ENCODE measurements at places on chromosomes 2 and 18. TPM values are rescaled to one million over a fixed set of nuclear protein-coding genes. Genes with fewer than 3 reads are reported as not detected.

GRCh38 chr2:60100034-60100433 is 453.4 kb downstream of the BCL11A start:
- no peak for DNase-seq

- no peak for DNase-seq
These were observed 174.4 kb upstream of the TCF4 start for GRCh38 chr18:55762424-55762823.

GRCh38 chr2:24972315-24972961 is 683 bp upstream of the DNAJC27 start:
- peak; percentile 12 for DNase-seq

- DNase-seq, result no peak
These were observed 103.4 kb upstream of the HAAO start for GRCh38 chr2:42895791-42896135.

DNA sequence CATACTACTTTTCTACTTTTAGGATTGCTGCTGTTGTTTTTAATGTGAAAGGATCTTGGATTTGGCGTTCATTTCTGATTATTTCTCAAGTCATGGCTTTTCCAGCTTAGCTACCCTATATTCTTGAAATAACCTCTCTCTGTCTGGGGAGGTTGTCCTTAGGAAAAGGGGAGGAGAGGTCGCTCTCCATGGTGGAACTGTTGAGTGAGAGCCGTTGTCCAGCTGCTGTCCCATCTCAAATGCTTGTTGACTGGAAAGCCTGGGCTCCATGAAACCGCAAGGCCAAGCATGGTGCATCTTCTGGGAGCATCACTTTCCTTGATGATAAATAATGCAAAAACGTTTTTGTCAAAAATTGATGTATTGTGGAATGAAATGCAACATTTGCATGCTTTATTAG is 479.1 kb upstream of the RAB12 start:
- DNase-seq, result no peak

- no peak for DNase-seq
These were observed 151.0 kb downstream of the MREG start for GRCh38 chr2:215862351-215862771.

DNA sequence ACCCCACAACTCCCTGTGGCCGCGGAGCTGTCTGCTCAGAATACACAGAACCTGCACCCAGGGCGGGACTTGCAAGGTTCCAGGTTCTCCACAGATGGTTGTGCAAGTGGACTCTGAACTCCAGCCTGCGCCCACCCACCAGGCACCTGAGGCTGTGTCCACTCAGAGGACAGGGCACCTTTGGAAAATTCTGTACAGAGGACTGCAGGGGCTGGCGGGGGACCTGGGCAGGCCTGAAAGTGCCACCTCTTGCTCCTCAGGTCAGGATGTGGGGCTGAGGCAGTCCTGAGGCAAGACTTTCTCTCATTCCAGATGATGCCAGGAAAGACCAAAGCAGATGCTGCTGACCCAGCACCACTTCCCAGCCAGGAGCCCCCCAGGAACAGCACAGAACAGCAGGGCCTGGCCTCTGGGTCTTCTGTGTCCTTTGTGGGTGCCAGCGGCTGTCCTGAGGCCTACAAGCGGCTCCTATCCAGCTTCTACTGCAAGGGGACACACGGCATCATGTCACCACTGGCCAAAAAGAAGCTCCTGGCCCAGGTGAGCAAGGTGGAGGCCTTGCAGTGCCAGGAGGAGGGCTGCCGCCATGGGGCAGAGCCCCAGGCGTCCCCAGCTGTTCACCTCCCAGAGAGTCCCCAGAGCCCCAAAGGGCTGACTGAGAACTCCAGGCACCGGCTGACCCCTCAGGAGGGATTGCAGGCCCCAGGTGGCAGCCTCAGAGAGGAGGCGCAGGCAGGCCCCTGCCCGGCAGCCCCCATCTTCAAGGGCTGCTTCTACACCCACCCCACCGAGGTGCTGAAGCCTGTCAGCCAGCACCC is 14.4 kb downstream of the ARID5A start:
- no peak for DNase-seq

GRCh38 chr2:10541775-10542432 is 93.8 kb upstream of the ODC1 start:
- no peak for DNase-seq

GRCh38 chr2:113084249-113085000 is 16.7 kb downstream of the IL1F10 start:
- DNase-seq, result peak; percentile 7

- no peak for DNase-seq
These were observed 447.0 kb upstream of the ID2 start for GRCh38 chr2:8234757-8235374.

- DNase-seq, result no peak
These were observed 126.6 kb downstream of the BCL11A start for GRCh38 chr2:60426880-60427279.

GRCh38 chr2:234422273-234422732 is 74.6 kb downstream of the ARL4C start:
- DNase-seq, result peak; percentile 82

- DNase-seq, result no peak
These were observed 55.9 kb downstream of the PLA2R1 start for GRCh38 chr2:160006475-160006874.

- DNase-seq, result no peak
These were observed 13.2 kb downstream of the BMP10 start for GRCh38 chr2:68857855-68858456.

NT5C1B gene
- not detected for total RNA-seq

GPR55 gene
- total RNA-seq, result not detected

GDF7 gene
- 0.02 TPM for total RNA-seq
